ENCODE measurements at places on chromosomes 7 and 10.

GRCh38 chr10:78524941-78525340 lies 491.3 kb downstream of the RPS24 start:
- H3K27me3 ChIP-seq, result no peaks in the 10 kb centered on the region
- H3K27ac ChIP-seq, result no peak overlapping the region
- H3K36me3 ChIP-seq, result no peaks in the 10 kb centered on the region
- H3K4me3 ChIP-seq, result no peak overlapping the region

DNA sequence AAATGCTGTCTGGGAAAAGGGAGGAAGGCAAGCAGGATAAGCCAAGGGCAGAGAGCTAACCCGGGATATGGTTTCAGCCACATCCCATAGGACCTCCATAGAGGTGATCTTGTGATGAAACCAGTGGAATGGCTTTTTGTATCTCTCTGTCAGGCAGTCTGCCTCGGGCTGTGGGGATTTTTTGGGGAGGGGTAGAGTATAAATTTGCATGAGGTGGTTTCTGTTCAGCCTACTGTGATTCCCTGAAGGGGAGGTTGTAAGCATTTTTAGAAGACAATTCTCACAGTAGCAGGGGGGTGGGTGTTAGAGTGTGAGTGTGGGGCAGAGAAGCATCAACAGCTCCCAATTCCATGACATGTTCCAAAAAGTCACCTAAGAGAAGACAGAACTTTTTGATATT lies 11.8 kb downstream of the OR9A2 start:
- no peak overlapping the region for H3K4me3 ChIP-seq
- H3K27me3 ChIP-seq, result no peaks in the 10 kb centered on the region
- DNase-seq, result no peak
- no peak overlapping the region for H3K27ac ChIP-seq
- H3K4me1 ChIP-seq, result peaks cover 11% of the 10 kb centered on the region

DNA sequence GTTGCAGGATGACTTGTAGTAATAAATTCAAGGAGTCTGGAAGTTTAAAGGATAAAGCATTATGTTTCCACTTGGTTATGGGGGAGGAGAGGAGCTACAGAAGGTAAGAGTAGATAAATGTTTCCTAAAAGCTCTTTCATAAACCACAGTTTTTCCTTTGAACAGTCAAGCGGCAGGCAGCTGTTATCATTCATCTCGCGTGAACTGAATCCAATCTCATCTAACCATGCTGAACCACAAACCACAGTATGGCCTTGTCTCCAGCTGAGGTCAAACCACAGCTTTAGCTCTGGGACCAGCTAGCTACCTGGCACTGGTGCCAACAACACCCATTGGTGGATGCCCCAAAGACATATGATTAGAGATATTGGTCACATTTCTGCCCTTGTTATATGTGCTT lies 63.3 kb downstream of the NOC3L start:
- H3K36me3 ChIP-seq, result no peaks in the 10 kb centered on the region
- H3K27me3 ChIP-seq, result no peaks in the 10 kb centered on the region
- no peak overlapping the region for H3K27ac ChIP-seq
- H3K4me1 ChIP-seq, result no peaks in the 10 kb centered on the region
- H3K4me3 ChIP-seq, result no peak overlapping the region

GRCh38 chr7:147803606-147804005 lies 787.0 kb upstream of the C7orf33 start:
- DNase-seq, result no peak
- H3K4me1 ChIP-seq, result no peaks in the 10 kb centered on the region
- H3K27ac ChIP-seq, result no peak overlapping the region
- H3K4me3 ChIP-seq, result no peak overlapping the region
- H3K27me3 ChIP-seq, result no peaks in the 10 kb centered on the region

GRCh38 chr7:81789406-81790119 lies 19.7 kb upstream of the HGF start:
- H3K27me3 ChIP-seq, result no peaks in the 10 kb centered on the region
- H3K4me3 ChIP-seq, result no peak overlapping the region
- H3K4me1 ChIP-seq, result no peaks in the 10 kb centered on the region
- DNase-seq, result no peak
